ENCODE measurements at places on chromosomes 7 and 10.
A peak's percentile ranks its signal among the peaks of the same experiment; 100 is the strongest.

DNA sequence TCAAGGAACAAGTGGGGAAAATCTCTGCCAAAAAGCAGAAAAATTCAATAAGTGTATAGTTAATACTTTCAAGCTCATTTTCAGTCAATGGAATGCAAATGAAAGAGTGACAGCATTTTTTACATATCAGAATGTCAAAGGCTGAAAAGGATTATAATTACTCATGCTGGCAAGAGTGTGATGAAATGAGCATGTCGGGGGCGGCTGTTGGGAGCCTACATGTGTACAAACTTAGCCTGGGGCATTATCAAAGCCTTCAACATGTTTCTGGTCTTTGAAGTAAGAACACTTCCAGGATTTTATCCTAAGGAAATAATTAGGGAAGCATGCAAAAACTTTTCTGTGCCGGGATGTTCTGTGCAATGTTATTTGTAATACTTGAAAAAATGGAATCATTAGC, 221.7 kb upstream of the LYZL1 start:
- no peak for DNase-seq

DNA sequence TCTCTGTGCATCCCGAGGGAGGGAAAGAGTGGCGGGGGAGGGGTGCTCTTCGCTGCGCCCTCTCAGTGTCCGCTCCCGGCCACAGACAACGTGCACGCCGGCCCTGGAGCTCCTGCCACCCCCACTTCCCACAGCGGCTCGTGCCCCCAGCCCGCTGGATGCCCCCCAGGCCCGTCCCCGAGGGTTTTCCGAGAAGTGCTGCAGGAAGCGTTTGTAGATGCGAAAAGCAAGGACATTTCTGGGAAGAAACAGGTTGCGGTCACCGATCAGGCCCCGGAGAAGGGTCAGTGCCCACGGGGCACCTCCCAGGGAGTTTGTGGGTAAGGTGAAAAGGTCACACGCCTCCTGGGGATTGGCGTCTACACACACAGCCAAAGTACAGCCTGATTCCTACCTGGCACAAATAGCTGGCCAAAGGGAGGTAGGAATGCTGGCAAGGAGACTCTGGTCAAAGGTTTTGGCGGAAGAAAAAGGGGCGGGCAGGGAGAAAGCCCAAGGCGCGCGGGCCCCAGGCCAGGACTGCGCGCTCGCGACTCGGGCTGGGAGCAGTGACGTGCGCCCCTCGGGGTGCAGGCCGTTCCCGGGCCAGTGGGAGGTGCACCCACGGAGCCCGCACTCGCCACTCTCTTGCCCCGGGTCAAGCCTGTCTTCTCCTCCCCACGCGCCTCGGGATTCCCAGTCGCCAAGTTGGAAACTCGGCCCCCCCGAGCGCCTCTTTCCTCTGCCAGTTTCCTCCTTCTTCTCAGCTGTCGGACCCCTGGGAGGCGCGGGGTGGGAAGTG, 1.5 kb upstream of the NRP1 start:
- peak; percentile 7 for DNase-seq

GRCh38 chr7:111460695-111461094, 101.6 kb downstream of the IMMP2L start:
- no peak for DNase-seq

DNA sequence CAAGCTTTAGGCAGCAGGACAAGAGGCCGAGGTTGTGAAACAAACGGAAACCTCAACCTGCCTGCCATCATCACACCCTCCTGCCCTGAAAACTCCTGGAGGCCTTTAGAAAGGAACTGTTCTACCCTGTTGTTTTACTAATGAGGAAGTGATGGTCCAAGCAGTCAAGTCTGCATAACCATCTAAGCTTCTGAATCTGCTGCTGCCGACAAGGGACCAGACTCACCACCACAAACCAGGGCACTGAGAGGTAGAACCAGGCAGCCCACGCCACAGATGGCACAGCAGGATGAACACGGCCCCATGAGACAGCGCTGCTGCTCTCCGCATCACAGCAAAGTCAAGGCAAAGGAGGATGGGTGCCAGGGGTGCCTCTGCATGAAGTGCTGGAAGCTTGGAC, 209.4 kb downstream of the CELF2 start:
- DNase-seq: no peak

DNA sequence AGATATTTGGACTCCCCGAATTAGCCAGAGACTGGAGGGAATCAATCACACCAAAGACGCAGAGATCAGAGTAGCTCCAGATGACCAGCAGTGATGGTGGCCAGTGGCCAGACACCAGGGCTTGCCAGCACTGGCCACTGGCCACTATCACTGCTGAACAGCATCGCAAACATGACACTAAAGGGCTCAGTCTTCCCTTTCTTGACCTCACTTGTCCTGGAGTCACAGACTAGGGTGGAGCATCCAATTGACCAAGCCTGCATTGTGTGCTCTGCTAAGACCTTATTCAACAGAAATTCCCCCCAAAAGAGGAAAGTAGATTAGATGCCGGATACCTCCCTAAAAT, 234.7 kb downstream of the CREB5 start:
- no peak for DNase-seq

- no peak for DNase-seq
These were observed 10.1 kb downstream of the GDF10 start for GRCh38 chr10:47310090-47310505.

- DNase-seq: peak; percentile 35
These were observed 562 bp downstream of the GRK5 start for GRCh38 chr10:119207713-119208552.

- DNase-seq: no peak
These were observed 565 bp upstream of the INA start for GRCh38 chr10:103276251-103276895.

GRCh38 chr7:83394776-83395175, 232.1 kb upstream of the PCLO start:
- no peak for DNase-seq

GRCh38 chr10:101495324-101495925, 92.6 kb downstream of the POLL start:
- no peak for DNase-seq

GRCh38 chr7:272631-273030, 17.3 kb upstream of the FOXL3 start:
- DNase-seq: no peak

GRCh38 chr10:118832241-118832651, 77.5 kb upstream of the CACUL1 start:
- DNase-seq: no peak

All from stimulated activated CD4-positive, alpha-beta T cell treated with anti-CD3 and anti-CD28 coated beads, Interleukin-4, amount 100 ng/mL, for 1 hour (primary cell).